ENCODE measurements at places on chromosomes 2 and 18. TPM values are rescaled to one million over a fixed set of nuclear protein-coding genes. Genes with fewer than 3 reads are reported as not detected.

Gene SP5
- total RNA-seq, result not detected

Gene DPYSL5
- not detected for total RNA-seq

DNA sequence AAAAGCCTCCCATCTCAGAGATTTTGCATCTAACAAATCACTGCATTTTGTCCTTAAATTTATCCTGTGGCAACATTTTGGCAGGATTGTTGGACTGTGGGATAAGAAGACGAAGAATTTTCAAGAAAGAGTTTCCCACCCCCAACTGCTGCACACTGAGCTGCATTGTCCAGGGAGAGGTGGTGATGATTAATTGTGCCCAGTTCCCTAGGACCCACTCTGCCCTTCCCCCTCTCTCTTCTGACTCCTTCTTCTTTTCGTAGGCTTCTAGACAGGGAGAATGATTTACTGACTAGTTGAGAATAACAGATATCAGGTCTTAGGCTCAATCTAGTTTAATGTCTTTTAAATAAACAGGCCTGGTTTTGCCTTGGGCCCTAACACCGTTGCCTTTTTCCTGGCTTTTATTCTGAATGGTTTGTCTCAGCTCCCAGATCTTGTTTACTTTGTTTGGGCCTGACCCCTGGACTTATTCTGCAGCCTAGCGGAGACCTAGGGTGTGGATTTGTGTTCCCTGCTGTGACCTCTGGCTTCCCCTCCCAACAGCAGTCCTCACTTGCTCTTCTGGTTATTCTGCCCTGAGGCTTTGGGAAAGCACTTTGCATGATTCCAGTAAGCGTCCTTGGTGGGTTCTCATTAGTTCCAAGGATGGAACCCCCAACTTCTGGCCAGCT lies 233.3 kb downstream of the INSIG2 start:
- no peak for DNase-seq

GRCh38 chr2:2291500-2292260 lies 39.4 kb downstream of the MYT1L start:
- DNase-seq, result no peak

GRCh38 chr2:2229626-2230432 lies 101.2 kb downstream of the MYT1L start:
- no peak for DNase-seq
